Epithelial cell of proximal tubule (primary cell): ENCODE measurements at places on chromosomes 1 and 21. TPM values are rescaled to one million over a fixed set of nuclear protein-coding genes. Genes with fewer than 3 reads are reported as not detected.

The ADAM30 gene
- total RNA-seq = not detected in 2 replicates

The CELF3 gene
- not detected in 2 replicates for total RNA-seq

The COL16A1 gene
- total RNA-seq = 5.2 and 5.3 TPM in 2 replicates

The IKBKE gene
- total RNA-seq = 15.6 and 22.3 TPM in 2 replicates

The FAM163A gene
- not detected in 2 replicates for total RNA-seq

The OR10X1 gene
- total RNA-seq = not detected in 2 replicates

The GIPC2 gene
- 1.4 and 1.5 TPM in 2 replicates for total RNA-seq

The SLC2A5 gene
- total RNA-seq = not detected in 2 replicates

The LRRN2 gene
- total RNA-seq = 1.1 and 5.4 TPM in 2 replicates

The INTS7 gene
- total RNA-seq = 17.8 and 21.6 TPM in 2 replicates

The GPR3 gene
- 2.5 and 3.0 TPM in 2 replicates for total RNA-seq

The LZIC gene
- total RNA-seq = 20.6 and 23.3 TPM in 2 replicates

The SLC6A9 gene
- total RNA-seq = 1.3 and 4.1 TPM in 2 replicates

The CHAF1B gene
- total RNA-seq = 8.5 and 21.8 TPM in 2 replicates

The PROK1 gene
- not detected in 2 replicates for total RNA-seq

The ADCY10 gene
- total RNA-seq = not detected in 2 replicates

The PSEN2 gene
- 26.6 and 30.7 TPM in 2 replicates for total RNA-seq

The SH3D21 gene
- 4.0 and 20.3 TPM in 2 replicates for total RNA-seq

The B3GALT6 gene
- total RNA-seq = 34.1 and 36.6 TPM in 2 replicates

The ZBTB18 gene
- total RNA-seq = 7.9 and 9.9 TPM in 2 replicates

The RHD gene
- total RNA-seq = not detected in 2 replicates

The CSF1 gene
- 12.6 and 20.1 TPM in 2 replicates for total RNA-seq

The MYBPH gene
- total RNA-seq = not detected in 2 replicates

The CNIH3 gene
- 1.4 and 1.9 TPM in 2 replicates for total RNA-seq

The SPATA21 gene
- total RNA-seq = not detected in 2 replicates

The KISS1 gene
- total RNA-seq = 24.7 and 111 TPM in 2 replicates

The ZNF124 gene
- 15.4 and 20.3 TPM in 2 replicates for total RNA-seq

The LORICRIN gene
- not detected in 2 replicates for total RNA-seq

The CENPL gene
- total RNA-seq = 11.8 and 17.7 TPM in 2 replicates

The EVA1C gene
- total RNA-seq = 0.29 and 0.92 TPM in 2 replicates

The CCDC190 gene
- total RNA-seq = not detected in 2 replicates

The OSCP1 gene
- total RNA-seq = 4.0 and 4.3 TPM in 2 replicates

The BRINP3 gene
- total RNA-seq = not detected in 2 replicates

The RIIAD1 gene
- total RNA-seq = not detected in 2 replicates

The KCNE2 gene
- not detected in 2 replicates for total RNA-seq

The MEF2D gene
- 10.6 and 10.7 TPM in 2 replicates for total RNA-seq

The TFF3 gene
- 0.29 and 1.0 TPM in 2 replicates for total RNA-seq

The REG4 gene
- total RNA-seq = not detected in 2 replicates

The CD53 gene
- not detected in 2 replicates for total RNA-seq

The RNF186 gene
- total RNA-seq = not detected in 2 replicates

The ORC1 gene
- 13.0 and 30.1 TPM in 2 replicates for total RNA-seq

The STPG1 gene
- 10.3 and 11.5 TPM in 2 replicates for total RNA-seq

The ZNF593OS gene
- total RNA-seq = not detected in 2 replicates

The PRAMEF27 gene
- not detected in 2 replicates for total RNA-seq

The IFNLR1 gene
- total RNA-seq = 3.6 and 4.2 TPM in 2 replicates

The USH2A gene
- not detected in 2 replicates for total RNA-seq

The CYP4A22 gene
- not detected in 2 replicates for total RNA-seq

The HUNK gene
- total RNA-seq = 1.6 and 2.8 TPM in 2 replicates

The MROH7 gene
- not detected in 2 replicates for total RNA-seq

The UBE2U gene
- not detected in 2 replicates for total RNA-seq

The TMEM200B gene
- total RNA-seq = 6.9 and 14.9 TPM in 2 replicates

The CACHD1 gene
- 5.9 and 6.7 TPM in 2 replicates for total RNA-seq

The FMO3 gene
- total RNA-seq = not detected in 2 replicates

The CD2 gene
- not detected in 2 replicates for total RNA-seq

The C1orf74 gene
- total RNA-seq = 3.3 and 4.4 TPM in 2 replicates

The ELOA gene
- 27.9 and 30.2 TPM in 2 replicates for total RNA-seq

The MAP7D1 gene
- total RNA-seq = 262 and 280 TPM in 2 replicates

The OR2T33 gene
- total RNA-seq = not detected in 2 replicates
